ENCODE measurements at places on chromosomes 16 and 17. TPM values are rescaled to one million over a fixed set of nuclear protein-coding genes. Genes with fewer than 3 reads are reported as not detected.

COG8 gene
- total RNA-seq = 36.8 TPM

DNA sequence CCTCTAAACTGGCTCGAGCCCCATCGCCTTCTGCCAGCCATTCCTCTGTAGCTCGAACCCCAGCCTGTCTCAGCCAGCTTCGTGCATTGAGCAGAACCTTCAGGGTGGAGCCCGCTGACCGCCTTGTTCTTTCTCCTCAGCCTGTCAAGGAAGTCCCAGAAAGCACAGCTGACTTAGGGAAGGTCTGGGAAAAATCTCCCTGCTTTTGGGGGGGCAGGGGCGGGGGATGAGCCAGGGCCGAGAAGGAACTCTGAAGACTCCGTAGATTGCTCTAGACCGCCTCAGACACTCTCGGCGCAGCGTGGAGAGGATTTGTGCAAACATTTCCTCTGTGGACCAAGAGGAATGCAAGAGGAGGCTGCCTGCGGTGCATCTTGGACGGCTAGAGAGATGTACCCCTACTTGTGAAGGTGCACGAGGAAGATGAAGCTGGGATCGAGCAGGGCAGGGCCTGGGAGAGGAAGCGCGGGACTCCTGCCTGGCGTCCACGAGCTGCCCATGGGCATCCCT, at the start of gene GLP2R:
Gene GLP2R (plus strand): TSS at position 284 of the 510 bp plus-strand sequence. CDS start 140 bp downstream, at position 424.
- H3K4me1 ChIP-seq = peaks cover 51% of the 10 kb centered on the region
- H3K27me3 ChIP-seq = no peaks in the 10 kb centered on the region
- H3K36me3 ChIP-seq = no peaks in the 10 kb centered on the region
- H3K27ac ChIP-seq = no peak within 1 kb of the TSS

ACE gene
- total RNA-seq = 0.68 TPM

DNA sequence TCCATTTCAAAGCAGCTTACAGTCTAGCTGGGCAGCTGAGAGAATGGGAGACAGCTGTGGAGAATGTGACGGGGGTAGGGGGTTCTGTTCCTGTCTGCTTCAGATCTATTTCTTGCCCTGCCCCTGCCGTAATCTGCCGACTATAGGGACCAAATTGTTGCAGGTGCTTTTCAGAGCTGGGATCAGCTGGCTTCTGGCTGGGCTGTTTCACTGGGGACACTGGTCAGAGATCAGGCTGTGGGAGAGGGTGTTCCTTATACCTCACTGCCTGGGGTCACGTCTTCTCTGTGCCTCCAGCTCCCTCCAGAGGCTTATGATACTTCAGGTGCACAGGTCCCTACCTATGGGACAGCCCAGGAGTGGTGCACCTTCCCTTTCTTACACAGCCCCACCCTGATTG, 514.9 kb upstream of the GOT2 start:
- no peaks in the 10 kb centered on the region for H3K36me3 ChIP-seq
- H3K27me3 ChIP-seq = no peaks in the 10 kb centered on the region
- no peak for DNase-seq
- no peaks in the 10 kb centered on the region for H3K4me1 ChIP-seq
- H3K4me3 ChIP-seq = no peak overlapping the region

GRCh38 chr17:42180922-42181850, at the start of gene KCNH4:
Gene KCNH4 (minus strand): TSS chr17:42181142. CDS start chr17:42180945, 197 bp downstream.
- H3K27me3 ChIP-seq = peaks cover 22% of the 10 kb centered on the region
- H3K27ac ChIP-seq = no peak within 1 kb of the TSS
- no peak for DNase-seq
- no peaks in the 10 kb centered on the region for H3K36me3 ChIP-seq

- DNase-seq = no peak
- no peaks in the 10 kb centered on the region for H3K36me3 ChIP-seq
- H3K4me1 ChIP-seq = no peaks in the 10 kb centered on the region
These were observed 200.2 kb downstream of the RBFOX3 start for GRCh38 chr17:79410681-79411080.
